ENCODE measurements at places on chromosomes 7 and 10. TPM values are rescaled to one million over a fixed set of nuclear protein-coding genes. Genes with fewer than 3 reads are reported as not detected.

The AQP1 gene
- 120 TPM for polyA plus RNA-seq

DNA sequence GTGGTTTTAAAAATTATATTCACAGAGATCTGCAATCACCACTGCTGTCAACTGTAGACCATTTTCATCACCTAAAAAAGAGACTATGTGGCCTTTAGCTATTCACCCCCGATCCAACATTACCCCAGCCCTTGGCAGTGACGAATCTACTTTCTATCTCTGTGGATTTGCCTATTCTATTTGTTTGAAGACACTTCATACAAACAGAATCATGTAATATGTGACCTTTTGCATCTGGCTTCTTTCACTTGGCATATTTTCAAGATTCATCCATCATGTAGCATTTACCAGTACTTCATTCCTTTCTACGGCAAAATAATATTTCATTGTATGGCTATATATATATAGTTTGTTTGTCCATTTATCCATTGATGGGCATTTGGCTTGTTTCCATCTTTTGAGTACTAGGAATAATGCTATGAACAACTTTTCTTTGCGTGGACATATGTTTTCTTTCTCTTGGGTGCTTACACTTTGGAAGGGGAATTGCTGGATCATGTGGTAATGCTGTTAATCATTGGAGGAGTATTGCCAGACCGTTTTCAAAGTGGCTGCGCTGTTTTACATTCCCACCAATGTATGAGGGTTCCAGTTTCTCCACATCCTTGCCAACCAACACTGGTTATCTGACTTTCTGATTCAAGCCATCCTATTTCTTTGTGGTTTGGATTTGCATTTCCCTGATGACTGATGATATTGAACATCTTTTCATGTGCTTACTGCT, 22.3 kb downstream of the ADAMTS14 start:
- no peak for DNase-seq

GRCh38 chr10:57959318-57960006, 308.2 kb downstream of the IPMK start:
- no peak for DNase-seq

DNA sequence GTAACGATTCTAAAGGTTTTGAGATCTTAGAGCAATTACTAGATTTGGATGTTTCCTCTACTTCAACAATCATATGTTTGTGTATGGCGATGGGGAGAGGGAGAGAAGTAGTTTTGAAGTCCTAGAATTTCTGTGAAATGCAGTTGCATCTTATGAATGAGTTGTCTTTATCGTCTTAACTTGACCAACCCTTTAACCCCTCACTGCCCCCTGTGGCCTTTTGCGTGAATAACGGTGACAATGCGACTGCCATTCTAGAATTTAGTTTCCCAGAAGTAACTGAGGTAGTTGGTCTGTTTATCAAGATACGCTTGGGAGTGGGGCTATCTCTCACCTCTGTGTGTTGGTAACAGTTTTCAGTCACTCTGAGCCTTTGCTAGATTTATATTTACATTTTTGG, 204.6 kb downstream of the HDAC9 start:
- DNase-seq, result no peak

- no peak for DNase-seq
Measured at GRCh38 chr10:74991435-74991834, 120.0 kb upstream of the SAMD8 start.

Measured in left renal pelvis (tissue), 4 donors.